ENCODE measurements at places on chromosomes 6 and 20. TPM values are rescaled to one million over a fixed set of nuclear protein-coding genes. Genes with fewer than 3 reads are reported as not detected.

DNA sequence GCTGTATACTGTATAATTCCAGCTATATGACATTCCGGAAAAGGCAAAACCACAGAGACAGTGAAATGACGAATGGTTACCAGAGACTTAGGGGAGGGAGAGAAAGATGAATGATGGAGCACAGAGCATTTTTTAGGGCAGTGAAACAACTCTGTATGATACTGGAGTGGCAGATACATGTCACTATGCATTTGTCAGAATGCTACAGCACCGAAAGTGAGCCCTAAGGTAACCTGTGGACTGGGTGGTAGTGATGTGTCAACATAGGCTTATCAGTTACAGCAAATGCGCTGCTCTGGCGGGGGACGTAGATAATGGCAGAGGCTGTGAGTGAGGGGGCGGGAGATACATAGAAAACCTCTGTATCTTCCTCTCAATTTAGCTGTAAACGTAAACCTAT, 201.3 kb upstream of the SSTR4 start:
- no peak for DNase-seq

The CDKN1A gene
- total RNA-seq = 2.0 TPM

DNA sequence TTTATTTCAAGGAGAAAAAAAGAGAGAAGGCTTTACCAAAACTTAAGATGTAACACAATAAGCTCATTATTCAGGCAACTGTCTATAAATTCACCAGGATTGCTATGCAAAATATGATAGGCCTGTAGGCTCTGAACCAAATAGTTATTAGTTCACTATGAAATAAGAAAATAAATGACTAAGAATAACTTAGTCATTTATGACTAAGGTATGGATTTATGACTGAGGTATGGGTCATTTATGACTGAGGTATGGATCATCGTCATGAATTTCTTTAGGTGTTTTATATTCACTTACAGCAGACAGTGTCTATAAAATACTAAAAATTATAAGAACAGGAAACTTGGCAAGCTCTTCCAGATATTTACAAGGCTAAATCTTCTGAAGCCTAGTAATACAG, 52.1 kb upstream of the SNX9 start:
- DNase-seq = no peak

- DNase-seq = no peak
These were observed 9.9 kb downstream of the BLOC1S5 start for GRCh38 chr6:8054276-8054675.

GRCh38 chr6:118844915-118845314, 49.0 kb upstream of the ASF1A start:
- no peak for DNase-seq

Data from frontal cortex (tissue), 4 donors.